ENCODE measurements at places on chromosomes 2 and 18.

- no peak for DNase-seq
These were observed 413.6 kb upstream of the TCF4 start for GRCh38 chr18:56001576-56001975.

GRCh38 chr2:43905871-43906270, 67.1 kb downstream of the ABCG8 start:
- no peak for DNase-seq

DNA sequence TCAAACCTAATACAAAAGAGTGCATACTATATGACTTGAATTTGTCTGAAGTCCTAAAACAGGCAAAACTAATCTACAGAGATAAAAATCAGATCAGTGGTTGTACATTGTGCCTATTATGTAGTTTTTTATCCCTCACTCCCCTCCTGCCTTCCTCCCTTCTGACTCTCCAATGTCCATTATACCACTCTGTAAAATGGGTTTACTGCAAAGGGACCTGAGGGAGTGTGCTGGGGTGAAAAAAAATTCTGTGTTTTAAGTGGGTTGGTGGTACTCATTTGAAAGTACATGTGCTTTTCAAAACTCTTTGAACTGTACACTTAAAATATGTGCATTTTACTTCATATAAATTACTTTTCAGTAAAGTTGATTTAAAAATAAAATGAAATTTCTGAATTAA, 89.0 kb upstream of the UBE2E3 start:
- no peak for DNase-seq

GRCh38 chr2:156332284-156332533, 312 bp downstream of the NR4A2 start:
- DNase-seq = no peak

Measured in GM04504 (cell line).